KG1 (cell line): ENCODE measurements at places on chromosomes 7 and 10.

DNA sequence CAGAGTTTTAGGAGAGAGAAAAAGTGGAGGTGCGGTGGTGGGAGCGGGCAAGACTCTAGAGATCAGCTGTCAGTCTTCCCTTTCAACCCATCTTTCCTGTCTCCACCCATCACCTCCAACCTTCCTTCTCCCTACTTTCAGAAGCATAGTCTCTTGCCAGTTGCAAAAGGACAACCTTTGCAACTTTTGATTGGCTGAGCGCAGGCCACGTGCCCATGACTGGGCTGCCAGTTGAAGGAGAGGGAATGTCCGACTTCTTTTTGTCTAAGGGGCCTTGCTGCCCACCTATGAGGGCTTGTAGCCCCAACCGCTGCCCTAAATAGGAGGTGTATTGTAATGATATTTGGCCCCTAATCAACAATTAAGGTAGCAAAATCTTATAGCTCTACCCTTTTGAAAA is 12.6 kb downstream of the CYP26A1 start:
- DNase-seq, result no peak

GRCh38 chr10:119259345-119259744 is 52.0 kb downstream of the GRK5 start:
- DNase-seq, result no peak

- no peak for DNase-seq
Observed at GRCh38 chr10:32909456-32909855, 48.6 kb downstream of the ITGB1 start.

DNA sequence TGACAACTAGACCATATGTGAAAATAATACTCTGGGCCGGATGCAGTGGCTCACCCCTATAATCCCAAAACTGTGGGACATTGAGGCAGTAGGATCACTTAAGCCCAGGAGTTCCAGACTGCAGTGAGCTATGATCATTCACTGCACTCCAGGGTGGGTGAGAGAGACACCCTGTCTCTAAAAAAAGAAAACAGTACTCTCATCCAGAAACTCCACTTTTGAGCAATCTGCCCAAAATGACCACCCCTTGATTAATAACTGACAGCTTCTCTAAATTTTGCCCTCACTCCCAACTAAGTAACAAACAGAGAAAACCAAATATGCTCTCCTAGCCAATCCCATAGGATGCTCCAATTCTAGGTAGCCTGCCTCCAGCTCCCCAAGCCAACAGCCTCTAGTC is 62.5 kb upstream of the AKR1E2 start:
- no peak for DNase-seq

DNA sequence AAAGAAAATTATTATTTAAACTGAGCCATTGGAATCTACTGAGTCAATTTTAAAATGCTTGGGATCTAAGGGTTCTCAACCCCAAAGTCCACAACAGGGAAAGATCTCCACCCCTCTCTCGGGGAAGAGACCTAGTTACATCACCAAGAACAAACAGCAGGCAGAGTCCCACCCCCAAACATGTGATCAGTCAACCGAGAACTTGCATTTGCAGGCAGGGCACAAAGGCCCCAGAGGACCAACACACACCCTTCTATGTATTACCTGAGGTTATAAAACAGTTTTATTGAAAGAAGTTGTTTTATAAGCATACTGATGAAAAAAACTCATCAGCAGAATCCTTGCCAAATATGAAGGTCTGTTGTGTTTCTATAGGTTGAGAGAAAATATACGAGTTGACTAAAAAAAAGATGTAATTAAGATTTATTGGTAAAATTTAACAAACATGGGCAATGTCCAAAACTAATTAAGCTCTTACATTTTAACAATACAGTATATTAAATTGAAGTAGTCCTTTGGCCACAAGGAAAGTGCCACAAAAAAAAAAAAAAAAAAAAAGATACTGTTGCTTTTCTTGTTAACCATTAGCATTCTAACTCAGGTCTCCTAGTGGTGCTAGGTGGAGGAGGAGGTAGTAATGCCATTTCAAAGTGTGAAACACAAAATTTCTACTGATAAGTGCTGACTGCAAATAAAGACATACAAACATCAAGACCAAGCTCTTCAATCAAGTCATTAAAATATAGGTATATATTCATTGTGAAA is 975 bp upstream of the USP54 start:
- DNase-seq, result no peak

DNA sequence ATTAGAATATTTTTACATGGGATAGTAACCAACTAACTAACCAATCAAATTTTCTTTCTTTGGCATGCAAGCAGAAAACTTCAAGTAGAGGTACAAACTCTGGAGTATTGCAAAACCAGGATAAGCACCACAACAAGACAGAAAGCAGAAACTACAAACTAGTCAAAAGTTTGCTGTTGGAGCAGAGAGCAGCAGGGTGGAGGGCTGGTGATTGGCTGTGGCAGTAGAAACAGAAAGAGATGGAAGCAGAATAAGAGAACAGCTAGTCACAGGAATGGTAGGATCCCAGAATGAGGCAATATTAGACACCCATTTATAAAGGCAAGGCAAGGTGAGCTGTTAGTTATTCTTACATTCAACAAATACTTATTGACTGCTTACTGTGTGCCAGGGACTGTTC is 6.8 kb upstream of the MACC1 start:
- DNase-seq, result no peak
